Inflammatory macrophage treated with lipopolysaccharide for 4 hours (primary cell): ENCODE measurements at places on chromosomes 3 and 15.

- DNase-seq: no peak
These were observed 93.7 kb downstream of the NFKBIZ start for GRCh38 chr3:101943029-101943428.

DNA sequence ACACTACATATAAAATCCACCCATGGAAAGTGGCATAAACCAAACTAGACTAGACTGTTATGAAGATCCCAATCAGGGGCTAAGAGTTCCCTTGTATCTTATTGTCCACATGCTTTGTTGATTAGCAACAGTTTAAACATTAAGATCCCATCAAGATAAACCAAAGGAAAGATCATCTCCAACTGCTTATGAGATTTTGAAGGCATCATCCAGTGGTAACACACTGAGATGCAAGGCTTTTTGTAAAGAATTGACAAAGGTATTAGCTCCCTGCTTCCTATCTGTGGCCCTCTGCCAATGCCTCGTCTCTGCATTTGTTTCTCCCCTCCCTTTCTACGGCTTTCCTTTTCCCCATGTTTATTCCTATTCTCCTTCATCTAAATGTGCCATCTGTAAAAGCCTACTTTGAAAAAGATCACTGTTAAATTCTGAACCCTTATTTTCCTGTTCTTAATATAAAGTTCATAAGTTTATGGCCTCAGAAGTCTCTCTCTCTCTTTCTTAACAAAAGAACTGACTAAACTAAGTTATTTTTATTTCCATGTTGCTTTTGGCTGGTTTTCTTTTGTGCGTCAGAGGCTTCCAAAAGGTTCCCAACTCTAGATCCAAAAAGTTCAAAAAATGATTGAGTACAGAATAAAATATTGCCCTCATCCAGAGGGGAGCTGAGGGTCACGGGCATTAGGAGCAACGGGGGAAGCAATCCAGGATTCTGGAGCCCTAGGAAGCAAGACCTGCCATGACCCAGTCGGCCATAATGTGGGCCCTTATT, 5.5 kb downstream of the PLD1 start:
- DNase-seq: no peak

GRCh38 chr3:114406922-114407321, 113.1 kb downstream of the TIGIT start:
- no peak for DNase-seq

GRCh38 chr3:102980355-102980696, 545.5 kb downstream of the ZPLD1 start:
- no peak for DNase-seq

DNA sequence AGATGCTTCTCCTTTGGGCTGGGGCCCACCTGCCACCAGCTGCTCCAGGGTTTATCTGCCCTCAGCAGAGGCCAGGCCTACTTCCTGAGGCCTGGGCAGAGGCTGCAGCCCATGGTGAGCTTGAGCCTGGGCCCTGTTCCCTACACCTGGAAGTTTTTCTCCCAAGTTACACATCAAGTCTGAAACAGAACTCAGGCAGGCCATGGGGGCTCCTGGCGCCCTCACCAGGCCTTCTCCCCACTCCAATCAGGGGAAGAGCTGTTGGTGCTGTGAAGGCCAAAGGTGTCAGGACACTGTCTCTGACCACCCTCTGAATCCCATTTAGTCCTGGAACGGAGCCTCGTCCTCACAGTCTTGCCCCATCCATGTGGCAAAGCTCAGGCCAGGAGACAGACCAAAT, 7.3 kb downstream of the VWA5B2 start:
- DNase-seq: no peak

- no peak for DNase-seq
These were observed 2.1 kb downstream of the SFMBT1 start for GRCh38 chr3:53043738-53044137.

DNA sequence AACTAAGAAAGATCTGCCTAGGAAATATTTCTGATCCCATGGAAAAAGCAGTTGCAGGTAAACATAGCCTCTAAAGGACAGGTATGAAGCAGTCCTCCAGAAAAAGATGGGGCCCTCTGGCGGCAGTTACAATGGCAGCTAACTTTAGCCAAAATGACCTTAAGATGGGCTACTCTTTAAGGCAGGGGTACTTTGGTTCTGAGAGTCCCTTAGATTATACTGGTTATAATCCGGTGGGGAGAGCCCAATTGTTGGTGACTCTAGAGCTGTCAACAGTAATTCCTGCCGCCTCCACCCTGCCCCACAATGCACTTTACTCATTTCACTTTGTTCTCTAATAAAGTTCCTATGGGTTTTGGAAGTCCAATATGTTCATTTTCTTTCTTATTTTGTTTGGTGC, 412.8 kb upstream of the WNT5A start:
- no peak for DNase-seq

DNA sequence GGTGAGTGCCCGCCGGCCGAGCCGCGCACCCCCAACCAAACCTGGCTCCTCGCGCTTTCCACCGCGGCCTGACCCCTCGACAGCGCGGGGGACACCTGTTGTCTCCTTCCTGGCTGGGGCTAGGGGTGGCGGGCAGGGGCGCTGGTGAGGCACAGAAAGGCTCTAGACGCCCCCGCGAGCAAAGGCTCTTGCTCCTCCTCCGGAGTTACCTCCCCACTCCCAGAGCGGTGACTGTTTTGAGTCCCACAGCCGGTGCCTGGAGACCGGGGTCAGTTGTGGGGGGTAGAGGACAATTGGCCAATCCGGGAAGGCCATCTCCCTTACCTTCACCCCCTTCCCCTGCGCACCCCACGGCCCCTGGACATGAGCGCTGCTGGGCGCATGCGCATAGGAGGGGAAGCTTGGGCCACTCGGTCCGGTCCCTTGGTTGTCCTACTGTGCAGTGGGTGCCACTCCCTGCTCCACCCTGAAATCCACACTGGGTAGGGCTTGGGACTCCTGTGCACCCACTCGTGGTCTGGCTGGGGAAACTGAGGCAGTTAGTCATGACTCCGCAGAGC, 554 bp downstream of the CHST13 start:
- DNase-seq: no peak

GRCh38 chr3:30826531-30826942, 67.9 kb downstream of the GADL1 start:
- no peak for DNase-seq

GRCh38 chr15:77418966-77419835, 703 bp downstream of the PEAK1 start:
- DNase-seq: peak; percentile 25

- DNase-seq: no peak
These were observed 15.7 kb upstream of the GXYLT2 start for GRCh38 chr3:72872183-72872582.

- no peak for DNase-seq
These were observed 25.5 kb downstream of the ST3GAL6 start for GRCh38 chr3:98788651-98789050.

DNA sequence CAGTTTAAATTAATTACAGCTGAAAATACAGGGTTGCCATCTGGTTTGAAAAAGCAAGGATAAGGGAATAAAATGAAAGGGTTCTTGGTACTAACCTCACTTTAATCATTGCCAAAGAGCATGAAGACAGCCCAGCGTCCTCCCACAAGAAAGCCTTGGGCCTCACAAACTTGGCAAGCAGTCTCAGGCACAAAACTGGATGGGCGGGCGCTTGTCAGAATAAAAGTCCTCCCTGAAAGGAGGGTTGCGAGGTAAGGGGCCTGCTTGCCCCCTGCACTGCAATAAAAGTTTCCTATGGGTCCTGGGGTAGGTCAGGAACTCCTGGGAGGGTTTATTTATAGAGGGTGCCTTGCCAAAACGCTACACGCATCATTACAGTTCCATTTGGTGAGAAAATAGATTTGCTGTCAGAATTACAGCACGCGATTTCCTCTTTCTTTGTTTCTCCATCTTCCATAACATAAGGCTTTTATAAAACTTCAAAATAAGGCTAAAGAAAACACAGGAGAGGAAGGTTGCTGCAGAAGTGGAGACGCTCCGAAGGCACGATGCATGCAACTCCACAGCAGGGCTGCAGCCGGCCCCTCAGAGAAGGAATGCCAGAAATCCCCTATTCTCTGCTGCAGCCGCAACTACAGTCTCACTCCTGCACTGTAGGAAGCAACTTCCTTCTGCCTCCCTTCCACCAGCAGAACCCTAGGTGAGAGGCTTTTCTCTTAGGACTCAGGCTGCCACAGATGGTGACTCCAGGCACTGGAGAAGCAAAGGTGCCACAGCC, 61.3 kb downstream of the VGLL4 start:
- DNase-seq: no peak

- DNase-seq: no peak
These were observed 9.3 kb upstream of the SLC28A1 start for GRCh38 chr15:84874981-84875699.

GRCh38 chr3:134143828-134144401, 106.7 kb downstream of the RYK start:
- no peak for DNase-seq

DNA sequence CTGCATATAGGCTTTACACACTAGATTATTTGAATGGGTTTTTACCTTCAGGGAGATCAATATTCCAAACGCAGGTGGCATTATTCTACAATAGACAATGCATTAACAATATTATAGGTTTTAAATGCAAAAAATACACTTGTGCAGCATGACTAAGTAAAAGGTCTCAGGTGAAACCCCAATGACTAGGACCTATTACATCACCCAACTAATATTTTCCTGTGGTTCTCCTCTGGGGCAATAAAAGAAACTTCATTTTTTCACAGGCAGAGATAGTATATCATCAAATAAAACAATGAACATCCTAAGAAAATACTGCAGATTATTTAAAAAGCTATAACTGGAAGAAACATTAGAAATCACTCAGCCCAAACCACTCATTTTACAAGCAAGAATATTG, 375.3 kb downstream of the ROBO1 start:
- DNase-seq: no peak

- no peak for DNase-seq
These were observed 34.2 kb downstream of the GABRA5 start for GRCh38 chr15:26901041-26901440.

DNA sequence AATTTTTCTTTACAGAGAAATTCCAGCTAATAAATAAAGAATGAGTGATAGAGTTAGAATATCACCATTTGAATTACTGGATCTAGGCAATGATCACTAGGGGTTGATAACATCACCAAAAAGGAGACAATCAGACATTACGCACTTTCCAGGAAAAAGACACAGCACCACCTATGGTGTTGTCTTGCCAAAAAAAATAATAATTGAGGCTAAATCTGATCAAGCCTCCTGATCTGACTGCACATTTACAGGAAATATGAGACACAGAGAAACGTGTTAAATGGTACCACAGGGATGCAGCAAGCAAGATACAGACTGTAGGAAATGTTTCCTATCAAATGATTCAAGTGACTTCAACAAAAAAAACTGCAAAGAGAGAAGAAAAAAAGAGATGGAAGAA, 92.8 kb downstream of the EOMES start:
- no peak for DNase-seq

DNA sequence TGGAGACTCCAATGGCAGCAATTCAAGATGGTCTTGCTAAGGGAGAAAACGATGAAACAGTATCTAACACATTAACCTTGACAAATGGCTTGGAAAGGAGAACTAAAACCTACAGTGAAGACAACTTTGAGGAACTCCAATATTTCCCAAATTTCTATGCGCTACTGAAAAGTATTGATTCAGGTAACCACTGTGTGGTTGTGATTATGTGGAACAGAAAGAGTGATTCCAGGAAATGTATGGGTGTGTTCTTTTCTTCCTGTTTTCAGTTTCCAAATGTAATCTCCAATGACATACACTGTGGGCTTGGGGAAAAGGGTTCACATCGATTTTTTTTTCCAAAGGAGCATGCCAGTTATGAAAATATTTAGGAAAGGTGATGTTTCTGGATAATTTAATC, 10.9 kb downstream of the SCG3 start:
- peak; percentile 92 for DNase-seq

GRCh38 chr15:87369269-87369668, 887.3 kb downstream of the NTRK3 start:
- no peak for DNase-seq

GRCh38 chr3:4821975-4822374, 157.3 kb upstream of the BHLHE40 start:
- DNase-seq: no peak

DNA sequence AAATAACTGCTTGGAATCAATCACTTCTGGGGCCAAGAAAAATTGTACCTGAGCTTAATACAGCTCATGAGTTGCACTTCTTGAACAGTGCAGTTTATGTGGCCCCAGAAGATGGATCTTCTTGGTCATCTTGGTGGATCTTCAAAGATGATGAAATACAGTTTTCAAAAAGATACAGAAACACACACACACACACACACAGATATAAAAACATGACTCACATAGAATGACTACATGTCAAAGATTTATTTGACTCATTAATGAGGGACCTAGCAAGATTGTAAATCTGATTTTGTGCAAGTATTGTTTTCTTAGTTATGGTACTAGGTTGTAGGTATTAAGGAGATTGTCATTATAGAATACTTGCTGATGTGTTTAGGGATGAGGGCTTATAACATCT, 32.6 kb downstream of the PDCD6IP start:
- DNase-seq: peak; percentile 6

- DNase-seq: peak; percentile 75
These were observed 52.8 kb upstream of the SLC9A9 start for GRCh38 chr3:143901105-143901504.

GRCh38 chr15:76377217-76377616, 40.6 kb downstream of the ISL2 start:
- no peak for DNase-seq

- no peak for DNase-seq
These were observed 137.7 kb downstream of the IGF1R start for GRCh38 chr15:98785807-98786621.

DNA sequence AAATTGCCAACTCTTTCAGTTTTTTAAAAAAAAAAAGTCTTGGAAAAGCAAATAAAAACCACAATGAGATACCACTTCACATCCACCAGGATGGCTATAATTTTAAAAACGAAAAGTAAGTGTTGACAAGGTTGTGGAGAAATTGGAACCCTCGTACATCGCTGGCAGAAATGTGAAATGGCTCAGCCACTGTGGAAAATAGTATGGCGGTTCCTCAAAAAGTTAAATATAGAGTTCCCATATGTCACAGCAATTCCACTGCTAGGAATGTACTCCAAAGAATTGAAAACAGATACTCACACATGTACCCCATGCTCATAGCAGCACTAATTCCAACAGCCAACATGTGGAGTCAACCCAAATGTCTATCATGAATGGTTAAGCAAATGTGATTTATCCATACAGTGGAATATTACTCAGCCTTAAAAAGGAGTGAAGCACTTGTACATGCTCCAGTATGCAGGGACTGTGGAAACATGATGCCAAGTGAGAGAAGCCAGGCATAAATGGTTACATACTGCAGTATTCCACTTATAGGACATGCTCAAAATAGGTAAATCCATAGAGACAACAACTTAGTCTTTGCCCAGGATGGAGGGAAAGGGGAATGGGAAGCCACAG, 73.8 kb upstream of the PCSK6 start:
- DNase-seq: no peak

- DNase-seq: no peak
These were observed 62.8 kb upstream of the SPATA12 start for GRCh38 chr3:56997675-56998074.

DNA sequence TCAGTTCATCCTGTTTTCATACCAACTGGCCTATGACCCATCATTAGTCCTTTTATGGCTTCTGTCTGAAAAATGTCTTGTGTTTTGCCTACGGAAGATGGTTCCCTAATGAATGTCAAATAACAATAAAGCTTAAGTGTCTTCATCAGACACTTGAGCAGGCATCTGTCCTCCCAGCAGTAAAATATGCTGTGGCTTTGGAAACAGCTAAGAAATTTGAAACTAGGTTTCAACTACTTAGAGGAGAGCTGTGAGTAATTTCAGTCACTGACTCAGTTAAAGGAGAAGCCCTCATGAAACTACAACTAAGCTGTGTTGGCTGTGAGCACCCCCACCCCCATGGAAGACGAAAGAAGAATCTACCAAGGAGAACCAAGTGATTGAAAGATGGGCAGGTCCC, 409.4 kb upstream of the PPP2R3A start:
- no peak for DNase-seq

- no peak for DNase-seq
These were observed 345.4 kb downstream of the ERC2 start for GRCh38 chr3:56122911-56123310.
